Right lobe of liver (tissue), 6 donors: ENCODE measurements at places on chromosomes 16 and 17.

DNA sequence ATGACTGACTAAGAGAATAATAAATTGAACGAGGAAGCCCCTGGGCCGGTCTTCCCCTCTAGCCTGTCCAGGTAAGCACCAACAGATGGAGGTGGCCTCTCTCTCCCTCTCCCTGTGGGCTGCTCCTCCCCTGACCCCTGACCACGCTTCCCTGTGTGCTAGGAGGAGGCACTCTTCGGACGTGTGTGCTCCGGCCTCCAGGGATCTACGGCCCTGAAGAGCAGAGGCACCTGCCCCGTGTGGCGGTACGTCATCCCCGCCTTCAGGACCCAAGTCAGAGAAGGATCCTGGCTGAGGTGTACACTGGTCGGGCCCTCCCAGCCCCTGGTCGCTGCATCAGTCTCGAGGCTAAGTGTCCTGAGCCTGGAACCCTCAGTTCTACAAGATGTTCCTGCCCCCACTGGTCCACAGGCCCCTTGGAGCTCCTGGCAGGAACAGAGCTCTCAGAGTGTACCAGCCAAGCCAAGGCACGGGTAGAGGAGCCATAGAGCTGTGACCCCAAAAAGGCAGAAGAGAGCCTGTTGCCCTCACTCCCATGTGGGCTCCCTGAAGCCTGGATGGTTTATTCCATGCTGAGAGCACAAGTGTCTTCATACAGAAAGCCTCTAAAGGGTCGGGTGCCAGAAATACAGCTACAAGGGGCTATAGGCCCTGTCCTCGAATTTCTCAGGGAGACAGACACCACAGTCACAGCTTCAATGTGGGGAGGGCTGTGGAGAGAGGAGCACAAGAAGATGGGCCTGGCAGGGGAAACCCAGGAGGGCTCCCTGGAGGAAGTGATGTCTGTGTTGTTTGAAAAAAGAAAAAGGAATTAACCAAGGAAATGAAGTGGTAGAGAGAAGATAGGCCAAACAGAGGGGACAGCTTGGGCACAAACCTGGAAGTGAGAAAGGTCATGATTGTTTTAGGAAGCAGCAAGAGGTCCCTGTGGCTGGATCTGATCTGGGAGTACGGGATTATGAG is 15.9 kb downstream of the SDR42E2 start:
- H3K36me3 ChIP-seq = no peaks in the 10 kb centered on the region
- H3K4me3 ChIP-seq = no peak overlapping the region
- H3K4me1 ChIP-seq = no peaks in the 10 kb centered on the region
- H3K27me3 ChIP-seq = no peaks in the 10 kb centered on the region
- DNase-seq = no peak

- no peaks in the 10 kb centered on the region for H3K4me1 ChIP-seq
- no peak for DNase-seq
- H3K36me3 ChIP-seq = no peaks in the 10 kb centered on the region
- H3K27me3 ChIP-seq = no peaks in the 10 kb centered on the region
- H3K4me3 ChIP-seq = no peak overlapping the region
Measured at GRCh38 chr17:10907370-10907769, 69.5 kb upstream of the PIRT start.

DNA sequence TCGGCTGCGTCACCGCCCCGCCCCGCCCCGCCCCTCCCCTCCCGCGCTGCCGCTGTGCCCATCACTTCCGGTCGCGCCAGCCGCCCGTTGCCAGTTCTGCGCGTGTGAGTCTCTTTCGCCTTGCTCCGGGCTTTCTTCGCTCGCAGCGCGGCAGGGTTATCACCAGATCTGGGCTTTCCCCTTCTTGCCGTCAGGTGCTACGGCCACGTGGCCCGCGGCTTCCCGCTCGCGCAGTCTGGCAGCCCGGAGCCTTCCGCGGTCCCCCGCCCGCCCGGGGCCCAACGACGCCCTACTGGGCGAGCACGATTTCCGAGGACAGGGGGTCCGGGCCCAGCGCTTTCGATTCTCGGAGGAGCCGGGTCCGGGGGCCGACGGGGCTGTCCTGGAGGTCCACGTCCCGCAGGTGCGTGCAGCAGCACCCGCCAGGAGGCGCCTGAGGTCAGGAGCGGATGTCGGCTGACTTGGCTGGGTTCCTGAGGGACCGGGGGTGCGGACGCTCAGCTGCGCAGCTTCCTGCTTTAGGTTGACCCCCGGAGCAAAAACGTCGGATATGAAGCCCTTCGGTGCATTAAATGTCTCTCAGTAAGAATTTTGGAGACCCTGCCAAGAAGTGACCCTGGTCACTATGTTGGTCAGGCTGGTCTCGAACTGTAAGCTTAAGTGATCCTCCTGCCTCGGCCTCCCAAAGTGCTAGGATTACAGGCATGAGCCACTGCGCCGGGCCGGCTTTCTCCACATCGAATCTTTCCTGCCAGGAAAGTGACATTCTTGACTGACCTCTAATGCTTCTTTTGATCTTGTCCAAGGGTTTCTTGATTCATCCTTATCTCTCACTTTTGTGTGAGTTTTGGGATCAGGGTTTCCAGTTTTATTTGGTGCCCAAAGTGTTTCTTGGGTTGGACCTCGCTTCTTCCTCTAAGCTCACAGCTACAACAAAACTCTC is at the start of gene METTL23:
Gene METTL23, plus strand, starts transcription at position 64 of the 943 bp plus-strand sequence. CDS start 2,872 bp downstream, outside the sequence.
- H3K27me3 ChIP-seq = no peaks in the 10 kb centered on the region
- peak within 1 kb of the TSS; percentile 93 for H3K4me3 ChIP-seq
- peaks cover 9% of the 10 kb centered on the region for H3K36me3 ChIP-seq
- peak within 1 kb of the TSS; percentile 99 for H3K27ac ChIP-seq
- peaks cover 23% of the 10 kb centered on the region for H3K4me1 ChIP-seq

GRCh38 chr17:31533546-31534155 is 142.2 kb downstream of the RAB11FIP4 start:
- DNase-seq = no peak
- no peak overlapping the region for H3K4me3 ChIP-seq
- H3K36me3 ChIP-seq = no peaks in the 10 kb centered on the region
- H3K4me1 ChIP-seq = no peaks in the 10 kb centered on the region

- no peaks in the 10 kb centered on the region for H3K4me1 ChIP-seq
- no peak overlapping the region for H3K4me3 ChIP-seq
- no peak for DNase-seq
- no peak overlapping the region for H3K27ac ChIP-seq
Measured at GRCh38 chr16:84677017-84677803, 22.6 kb upstream of the USP10 start.

- H3K27ac ChIP-seq = no peak overlapping the region
- H3K27me3 ChIP-seq = no peaks in the 10 kb centered on the region
- no peak for DNase-seq
- H3K4me3 ChIP-seq = no peak overlapping the region
Measured at GRCh38 chr17:773467-774312, 8.4 kb downstream of the GLOD4 start.

DNA sequence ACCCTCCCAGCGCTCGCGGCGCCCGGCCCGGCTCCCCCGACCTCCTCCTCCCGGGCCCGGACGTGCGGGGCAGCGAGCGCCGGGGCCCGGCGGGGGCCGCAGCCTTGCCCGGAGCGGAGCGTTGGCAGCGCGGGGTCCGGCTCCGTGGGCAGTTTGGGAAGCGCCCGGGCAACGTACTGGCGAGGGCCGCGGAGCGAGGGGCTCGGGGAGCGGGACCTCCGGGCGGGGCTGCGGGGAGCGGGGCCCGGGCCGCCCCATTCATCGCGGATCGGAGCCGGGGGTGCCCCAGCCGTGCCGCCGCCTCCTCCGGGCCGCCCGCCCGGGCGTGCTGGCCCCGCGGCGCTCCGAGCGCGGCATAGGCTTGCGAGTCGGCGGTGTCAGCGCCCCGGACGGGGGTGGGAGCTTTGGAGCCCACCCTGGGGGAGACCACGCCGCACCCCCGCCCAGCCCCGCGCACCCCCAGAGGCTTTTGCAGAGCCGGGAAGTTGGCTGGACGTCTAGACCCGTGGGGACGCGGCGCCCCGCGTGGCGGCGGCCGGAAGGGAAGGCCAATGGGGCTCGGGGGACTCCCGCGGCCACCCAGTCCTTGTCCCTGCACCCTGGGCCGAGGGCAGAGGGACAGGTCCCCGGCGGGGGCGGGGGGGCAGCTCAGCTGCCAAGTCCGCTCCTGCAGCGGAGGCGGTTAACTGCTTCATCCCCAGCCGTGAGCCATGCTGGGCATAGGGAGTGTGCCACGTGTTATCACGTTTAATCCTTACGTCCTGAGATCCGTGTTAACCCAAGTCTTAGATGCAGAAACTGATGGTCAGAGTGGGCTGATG is 852 bp downstream of the ZNF469 start:
- H3K27ac ChIP-seq = no peak overlapping the region
- DNase-seq = peak; percentile 39
- H3K4me1 ChIP-seq = no peaks in the 10 kb centered on the region
- no peaks in the 10 kb centered on the region for H3K27me3 ChIP-seq
- H3K36me3 ChIP-seq = no peaks in the 10 kb centered on the region
- H3K4me3 ChIP-seq = peak overlapping the region; percentile 26

GRCh38 chr17:47837401-47838039 is 3.6 kb downstream of the SCRN2 start:
- no peaks in the 10 kb centered on the region for H3K36me3 ChIP-seq
- H3K4me1 ChIP-seq = peaks cover 25% of the 10 kb centered on the region
- no peak for DNase-seq
- no peak overlapping the region for H3K4me3 ChIP-seq
- H3K27me3 ChIP-seq = no peaks in the 10 kb centered on the region

DNA sequence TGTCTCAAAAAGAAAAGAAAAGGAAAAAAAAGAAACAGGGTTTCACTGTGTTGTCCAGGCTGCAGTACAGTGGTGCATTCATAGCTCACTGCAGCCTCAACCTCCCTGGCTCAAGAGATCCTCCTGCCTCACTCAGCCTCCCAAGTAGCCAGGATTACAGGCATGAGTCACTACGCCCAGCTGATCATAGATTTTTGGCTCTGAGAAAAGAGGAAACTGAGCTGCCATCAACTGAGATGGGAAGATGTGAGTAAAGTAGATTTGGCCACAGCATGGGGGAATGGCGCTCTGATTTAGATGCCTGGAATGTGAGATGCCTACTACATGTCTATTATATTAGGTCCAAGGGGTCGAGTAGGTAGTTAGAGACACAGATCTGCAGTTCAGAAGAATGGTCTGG is 5.9 kb upstream of the NAGS start:
- DNase-seq = no peak
- peaks cover 26% of the 10 kb centered on the region for H3K4me1 ChIP-seq
- no peak overlapping the region for H3K27ac ChIP-seq
- H3K27me3 ChIP-seq = no peaks in the 10 kb centered on the region

GRCh38 chr17:4482338-4483011 is 16.2 kb upstream of the SPNS2 start:
- H3K27me3 ChIP-seq = no peaks in the 10 kb centered on the region
- H3K27ac ChIP-seq = no peak overlapping the region
- H3K36me3 ChIP-seq = no peaks in the 10 kb centered on the region
- H3K4me3 ChIP-seq = no peak overlapping the region
- no peaks in the 10 kb centered on the region for H3K4me1 ChIP-seq
- DNase-seq = no peak
